ENCODE measurements at places on chromosomes 3 and 15.

DNA sequence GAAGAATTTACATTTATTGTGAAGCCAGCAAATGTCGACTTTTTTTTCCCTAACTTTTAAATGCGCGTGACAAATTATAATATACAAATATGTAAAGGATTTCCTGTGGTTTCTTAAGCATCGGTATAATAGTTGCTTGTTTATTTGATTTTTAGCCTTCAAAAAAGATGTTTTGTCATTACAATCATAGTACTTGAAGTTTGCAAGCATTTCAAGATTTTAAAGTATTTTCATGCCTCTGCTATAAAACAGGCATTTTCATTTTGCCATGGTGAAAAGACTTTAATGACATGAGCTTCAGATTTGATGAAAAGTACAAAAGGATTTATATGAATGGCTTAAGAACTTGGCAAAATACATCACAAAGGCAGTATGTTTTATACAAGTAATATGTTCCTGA is 9.4 kb upstream of the P2RY12 start:
- DNase-seq = no peak

DNA sequence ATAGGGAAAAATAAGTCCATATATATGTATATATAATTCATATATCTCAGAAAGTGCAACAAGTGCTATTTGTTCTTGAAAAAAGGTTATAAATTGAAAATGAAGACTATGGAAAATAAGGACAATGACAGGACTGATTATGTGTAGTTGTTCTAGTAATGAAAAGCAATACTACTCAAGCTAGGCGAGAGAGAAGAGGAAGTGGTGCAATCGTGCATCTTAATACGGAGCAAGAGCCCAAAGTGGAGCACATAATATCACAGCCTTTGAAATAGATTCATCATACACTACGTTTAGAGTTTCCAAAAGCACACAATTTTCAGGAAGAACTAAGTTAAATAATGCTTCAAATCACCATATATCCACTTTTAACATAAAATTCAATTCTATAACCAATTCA is 87.9 kb downstream of the ULK4 start:
- DNase-seq = no peak

DNA sequence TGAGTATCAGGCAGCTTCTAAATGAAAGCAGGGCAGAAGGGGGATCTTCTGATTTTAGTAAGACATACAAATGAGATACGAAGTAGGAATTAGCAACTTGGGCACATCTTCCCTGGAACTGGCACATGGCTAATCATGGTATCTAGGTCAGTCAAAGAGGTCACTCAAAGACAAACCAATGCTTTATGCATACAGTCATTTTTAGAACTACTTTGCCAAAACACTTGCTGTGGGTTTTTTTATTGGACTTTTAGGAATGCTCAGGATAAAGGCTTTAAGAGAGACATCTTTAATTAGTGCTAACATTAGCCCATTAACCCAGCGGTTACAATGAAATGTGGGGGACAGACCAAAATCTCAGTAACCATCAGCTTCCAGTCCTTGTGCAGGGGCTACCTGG is 51.7 kb downstream of the GPR176 start:
- no peak for DNase-seq

- no peak for DNase-seq
Observed at GRCh38 chr3:46922871-46923558, 45.5 kb downstream of the PTH1R start.

- DNase-seq = no peak
Observed at GRCh38 chr15:71002316-71002715, 109.7 kb downstream of the LRRC49 start.

DNA sequence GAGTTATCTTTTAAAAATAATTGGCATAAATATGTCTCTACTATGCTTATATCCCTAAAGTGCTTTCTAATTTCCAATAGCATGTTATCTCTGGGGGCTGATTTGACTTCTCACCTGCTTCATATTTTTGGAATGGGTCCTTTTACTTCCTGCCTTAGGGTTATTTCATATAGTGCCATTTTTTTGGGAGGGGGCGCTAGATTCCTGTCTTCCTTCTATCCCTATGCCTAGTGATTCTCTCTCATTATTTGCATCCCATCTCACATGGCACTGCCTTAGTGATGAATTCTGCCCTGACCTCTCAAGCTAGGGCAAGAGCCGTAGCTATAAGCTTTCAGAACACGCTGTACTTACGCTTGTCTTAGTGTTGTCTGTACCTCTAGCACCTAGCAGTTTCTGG is 150.3 kb upstream of the SLITRK3 start:
- no peak for DNase-seq

GRCh38 chr3:120450600-120451271 is at the start of gene FSTL1:
Gene FSTL1 (minus strand): TSS chr3:120450992. CDS start chr3:120450746, 246 bp downstream.
- DNase-seq = peak; percentile 93

- DNase-seq = no peak
Observed at GRCh38 chr3:41178576-41178975, 20.7 kb upstream of the CTNNB1 start.

DNA sequence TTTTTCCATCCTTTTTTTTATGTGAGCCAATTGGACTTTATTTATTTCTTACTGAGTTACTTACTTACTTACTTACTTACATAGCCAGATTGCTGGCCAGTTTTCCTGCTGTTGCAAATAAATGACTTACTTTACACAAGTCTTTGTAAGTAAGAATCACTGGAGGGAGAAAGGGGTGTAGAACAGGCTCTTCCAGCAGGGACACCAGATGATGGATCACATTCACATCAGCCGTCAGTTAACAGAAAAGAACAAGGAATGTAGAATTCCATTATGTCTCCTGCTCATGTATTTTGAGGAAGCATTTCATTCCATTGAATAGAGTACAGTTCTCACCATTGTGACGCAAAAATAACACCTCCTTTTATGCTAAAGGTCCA is 188.6 kb downstream of the FNDC3B start:
- no peak for DNase-seq

DNA sequence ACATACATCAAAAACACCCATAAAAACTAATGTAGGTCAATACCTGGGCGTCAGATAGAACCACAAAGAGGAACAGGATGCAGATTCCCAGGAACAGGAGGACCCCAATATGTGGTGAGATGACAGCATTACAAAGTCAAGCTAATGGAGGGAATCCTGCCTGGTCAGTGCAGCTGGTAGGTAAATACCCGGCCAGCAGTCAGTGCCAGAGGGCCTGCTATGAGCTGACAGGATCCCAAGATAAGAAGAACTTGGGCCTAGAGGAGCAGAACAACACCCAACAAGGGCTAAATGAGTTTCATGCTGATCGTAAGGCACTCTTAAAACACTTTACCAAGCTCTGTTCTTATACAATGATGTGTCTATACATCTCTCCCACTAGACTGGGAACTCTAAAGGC is 61.2 kb upstream of the KCNMB2 start:
- DNase-seq = no peak

DNA sequence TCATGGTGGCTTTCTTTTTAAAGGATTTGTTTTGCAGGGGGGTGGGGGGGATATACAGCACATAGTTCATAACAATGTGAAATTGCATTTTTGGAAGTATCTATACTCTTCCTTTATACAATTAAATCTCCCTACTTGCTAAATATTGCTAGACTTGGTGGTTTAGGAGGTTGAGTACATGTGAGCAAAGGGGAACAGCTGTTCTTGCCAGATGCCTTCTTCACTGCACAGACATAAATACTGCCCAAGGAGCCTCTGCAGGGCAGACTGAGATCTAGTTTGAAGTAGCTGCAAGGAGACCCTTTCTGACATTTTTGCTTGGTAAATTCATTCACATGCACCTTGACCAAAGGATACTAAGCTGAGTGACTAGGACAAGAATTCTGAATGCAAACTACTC is 228.6 kb upstream of the IL12A start:
- no peak for DNase-seq

DNA sequence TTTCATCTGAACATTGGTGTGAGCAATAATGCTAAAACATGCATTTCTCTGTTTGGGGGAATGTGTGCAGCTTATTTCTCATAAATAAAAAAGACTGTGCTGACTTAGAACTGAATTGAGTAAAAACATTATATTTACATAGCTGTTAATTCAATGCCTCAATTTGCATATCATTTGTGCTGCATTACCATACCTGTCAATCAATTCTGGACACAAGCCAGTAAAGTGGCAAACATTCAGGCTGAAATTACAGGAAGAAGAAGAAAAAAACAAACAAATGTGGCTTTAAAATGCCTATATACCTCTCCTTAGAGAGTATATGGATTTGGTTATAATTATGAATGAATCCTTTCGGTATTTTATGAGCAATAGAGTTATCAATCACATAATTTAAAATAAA is 380.1 kb upstream of the GBE1 start:
- DNase-seq = no peak

- DNase-seq = peak; percentile 34
Observed at GRCh38 chr3:120129718-120130513, 35.7 kb upstream of the GSK3B start.

GRCh38 chr15:64127521-64128270 is 23.8 kb upstream of the SNX22 start:
- no peak for DNase-seq

DNA sequence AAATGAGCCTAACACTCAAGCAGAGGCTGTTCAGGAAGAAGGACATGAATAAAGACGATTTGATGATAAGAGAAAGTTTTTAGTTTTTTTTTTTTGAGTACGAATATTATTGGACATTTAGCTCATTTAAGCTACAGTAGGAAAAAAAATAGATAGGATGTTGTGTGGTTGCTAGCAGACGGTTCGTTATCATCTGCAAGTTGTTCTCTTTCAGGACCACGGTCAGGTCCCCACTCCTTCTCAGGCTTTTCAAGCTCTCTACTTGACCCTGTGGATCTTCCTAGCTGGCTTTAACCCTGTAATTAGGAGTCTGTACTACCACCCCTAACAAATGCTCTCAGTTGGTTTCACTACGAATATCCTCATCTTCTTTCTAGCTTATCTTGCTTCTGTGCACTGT is 1.1 kb downstream of the KCNH8 start:
- peak; percentile 15 for DNase-seq

DNA sequence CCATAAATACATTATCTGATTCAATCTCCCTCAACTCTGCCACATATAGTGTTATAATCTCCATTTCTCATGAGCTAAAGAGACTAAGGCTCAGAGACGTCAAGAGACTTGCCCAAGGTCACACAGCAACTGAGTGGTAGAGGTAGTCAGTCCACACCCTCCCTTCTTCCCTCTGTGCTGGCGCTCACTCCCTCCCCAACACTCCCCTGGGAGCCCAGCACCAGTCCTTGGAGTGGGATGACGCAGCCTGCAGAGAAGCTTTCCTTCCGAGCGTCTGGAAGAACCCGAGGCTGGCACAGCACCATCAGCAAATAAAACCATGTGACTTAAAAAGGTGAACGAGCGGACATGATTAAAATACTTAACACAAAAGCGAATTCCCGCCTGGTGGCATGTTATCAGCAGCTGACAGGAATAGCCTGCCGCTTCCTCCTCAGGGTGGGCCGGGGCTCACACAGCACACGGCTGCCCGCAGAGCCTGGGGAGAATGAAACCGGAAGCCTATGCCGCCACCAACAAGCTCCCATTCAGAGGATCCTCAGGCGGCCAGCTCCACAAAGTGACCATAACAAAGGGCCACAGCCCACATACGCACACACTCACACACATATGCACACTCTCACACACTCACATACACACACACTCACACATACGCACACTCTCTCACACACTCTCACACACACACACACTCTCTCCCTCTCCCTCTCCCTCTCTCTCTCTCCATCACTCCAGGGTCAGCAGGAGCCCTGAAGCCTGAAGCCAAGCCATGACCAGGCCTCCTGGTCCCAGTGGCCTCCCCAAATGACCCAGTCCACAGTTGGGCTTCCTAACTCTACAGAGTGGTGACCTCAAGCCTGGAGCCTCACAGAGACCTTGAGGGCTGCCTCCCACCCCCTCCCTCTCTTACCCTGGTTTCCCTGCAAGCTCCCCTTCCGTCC is 120.5 kb downstream of the XXYLT1 start:
- no peak for DNase-seq

GRCh38 chr15:56586206-56586605 is 121.3 kb upstream of the MNS1 start:
- DNase-seq = no peak

DNA sequence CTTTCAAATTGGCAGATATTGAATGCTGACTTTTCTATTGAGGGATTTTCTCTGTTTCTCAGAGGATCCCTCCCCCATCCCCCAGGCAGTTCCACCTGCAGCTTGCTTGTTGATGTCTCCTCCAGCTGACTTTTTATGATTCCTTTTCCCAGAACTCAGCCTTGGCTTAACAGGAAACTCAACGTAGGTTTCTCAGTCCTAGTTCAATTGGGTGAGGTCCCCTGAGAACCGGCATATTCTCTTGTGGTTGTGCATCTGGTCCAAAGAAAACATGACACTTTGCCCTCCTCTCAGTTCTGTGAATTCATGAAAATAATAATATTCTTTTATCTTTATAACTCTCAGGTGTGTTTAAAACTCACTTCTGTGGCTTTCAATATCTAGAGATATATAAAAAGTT is 1222.1 kb downstream of the OTOL1 start:
- DNase-seq = no peak

- DNase-seq = no peak
Observed at GRCh38 chr3:46479696-46480095, 15.0 kb upstream of the LTF start.

DNA sequence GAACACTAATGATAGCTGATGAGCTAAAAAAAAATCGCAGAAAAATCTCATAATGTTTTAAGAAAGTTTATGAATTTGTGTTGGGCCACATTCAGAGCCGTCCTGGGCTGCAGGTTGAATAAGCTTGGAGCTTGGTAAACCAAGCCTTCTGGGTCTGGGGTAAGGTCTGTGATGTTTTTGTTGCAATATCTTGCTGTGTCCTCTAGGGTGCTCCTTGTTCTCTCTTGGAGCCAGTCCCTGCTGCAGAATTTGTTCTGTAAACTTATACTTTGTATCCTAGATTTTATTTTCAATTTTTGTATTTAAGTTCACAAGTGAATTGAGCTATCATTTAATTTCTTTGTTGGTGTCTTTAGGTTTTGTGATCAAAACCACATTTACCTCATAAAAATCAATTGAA is 143.7 kb downstream of the NR1D2 start:
- DNase-seq = peak; percentile 64

GRCh38 chr3:39361252-39361927 is 21.8 kb upstream of the SLC25A38 start:
- DNase-seq = no peak

DNA sequence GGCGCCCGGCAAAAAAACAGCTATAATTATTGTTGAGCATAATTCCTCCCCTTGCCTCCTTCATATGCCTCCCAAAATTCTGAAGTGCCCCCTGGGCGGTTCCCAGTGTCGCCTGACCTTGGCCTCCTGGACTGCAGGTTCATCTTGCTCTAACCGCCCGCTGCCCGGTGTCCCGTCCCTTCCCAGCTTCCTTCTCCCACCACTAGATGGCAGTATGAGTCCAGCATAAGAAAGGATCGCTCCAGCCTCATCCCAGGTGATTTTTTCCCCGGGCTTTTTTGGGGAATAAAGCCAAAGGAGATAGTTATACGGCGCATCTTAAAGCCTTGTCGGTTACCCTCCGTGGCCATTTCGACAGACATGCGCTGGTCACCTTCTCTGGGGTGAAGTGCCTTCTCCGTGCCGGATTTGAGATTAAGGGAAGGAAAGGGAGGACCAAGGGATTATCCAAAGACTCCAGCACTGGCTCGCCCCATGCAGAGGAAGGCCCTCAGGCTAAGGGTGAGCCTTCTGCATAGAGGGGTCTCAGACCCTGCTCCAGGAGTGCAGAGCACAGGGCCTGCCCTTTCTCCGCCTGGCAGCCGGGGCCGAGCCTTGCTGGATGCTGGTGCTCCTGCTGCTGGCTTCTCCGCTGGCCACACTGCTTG is 45.8 kb upstream of the TRA2B start:
- DNase-seq = peak; percentile 87

GRCh38 chr3:54527953-54528352 is 399.9 kb downstream of the LRTM1 start:
- DNase-seq = no peak

GRCh38 chr3:188433521-188434150 is 279.7 kb downstream of the LPP start:
- no peak for DNase-seq
